H1 (cell line): ENCODE measurements at places on chromosomes 3 and 15. TPM values are rescaled to one million over a fixed set of nuclear protein-coding genes. Genes with fewer than 3 reads are reported as not detected.

DNA sequence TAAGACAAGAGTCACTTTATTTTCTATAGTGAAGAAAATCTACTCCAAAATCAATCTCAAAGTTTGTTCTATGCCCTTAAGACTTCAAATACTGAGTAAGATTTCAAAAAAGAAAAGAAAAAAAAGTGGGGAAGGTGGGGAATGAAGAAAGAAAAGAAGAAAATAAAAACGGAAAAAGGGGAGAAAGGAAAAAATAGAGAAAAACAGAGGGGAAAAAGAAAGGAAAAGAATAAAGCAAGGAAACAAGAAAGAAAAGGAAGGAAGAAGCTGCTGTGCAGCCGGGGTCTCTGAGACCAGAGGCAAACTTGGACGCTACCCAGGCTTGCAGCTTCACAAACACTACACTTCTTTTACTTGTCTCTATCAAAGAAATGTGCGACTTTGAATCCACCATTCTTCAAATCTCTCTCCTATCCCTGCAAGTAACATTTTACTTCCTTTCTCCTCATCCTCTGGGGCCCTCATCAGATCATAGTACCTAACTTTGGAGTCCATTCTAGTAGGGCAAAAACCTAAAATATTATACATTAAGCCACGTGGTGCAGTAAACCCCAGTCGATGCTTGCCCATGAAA, 279.8 kb downstream of the FOXP1 start:
- no peaks in the 10 kb centered on the region for H3K27me3 ChIP-seq
- peak overlapping the region; percentile 82 for H3K4me3 ChIP-seq
- H3K4me1 ChIP-seq: peaks cover 2% of the 10 kb centered on the region; the same call in 1 of the 2 replicates
- no peaks in the 10 kb centered on the region for H3K36me3 ChIP-seq
- no peak overlapping the region for H3K27ac ChIP-seq

- H3K27me3 ChIP-seq: no peaks in the 10 kb centered on the region
- no peak overlapping the region for H3K27ac ChIP-seq
- peaks cover 20% of the 10 kb centered on the region for H3K36me3 ChIP-seq
- DNase-seq: no peak
- no peak overlapping the region for H3K4me3 ChIP-seq
- H3K4me1 ChIP-seq: no peaks in the 10 kb centered on the region
Measured at GRCh38 chr3:15011174-15011573, 53.9 kb downstream of the MRPS25 start.

DNA sequence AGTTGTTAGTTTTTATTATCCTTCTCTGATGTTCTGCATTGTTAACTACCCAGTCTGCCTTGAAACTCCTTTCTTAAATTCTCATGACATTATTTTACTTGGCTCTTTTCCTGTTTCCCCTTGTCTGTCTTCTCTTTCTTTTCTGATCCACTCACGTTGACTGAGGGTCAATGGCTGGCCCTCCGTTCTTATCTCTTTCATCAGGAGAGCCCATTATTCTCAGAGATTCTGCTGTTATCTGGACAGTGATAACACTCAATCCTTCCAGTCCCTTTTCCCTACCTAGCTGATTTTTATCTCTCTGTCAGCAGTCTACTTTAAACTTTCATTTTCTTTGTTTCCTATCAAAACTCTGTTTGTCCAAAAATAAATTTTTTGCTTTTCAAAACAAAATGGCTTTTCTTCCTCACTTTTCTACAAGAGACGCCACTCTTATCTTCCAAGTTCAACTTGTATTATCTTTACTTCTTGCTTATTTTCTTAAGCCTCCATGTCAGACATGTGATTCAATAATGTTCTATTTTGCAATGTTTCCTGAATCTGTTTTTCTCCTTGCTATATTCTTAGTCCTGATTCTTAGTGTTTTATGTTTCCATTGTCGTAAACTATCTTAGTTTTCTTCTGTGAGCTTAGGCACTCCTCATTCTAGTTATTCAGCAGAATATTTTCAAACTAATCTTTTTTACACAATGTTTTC, 120.2 kb downstream of the NEDD4 start:
- no peak overlapping the region for H3K4me3 ChIP-seq
- H3K36me3 ChIP-seq: no peaks in the 10 kb centered on the region
- no peak for DNase-seq
- no peak overlapping the region for H3K27ac ChIP-seq

DNA sequence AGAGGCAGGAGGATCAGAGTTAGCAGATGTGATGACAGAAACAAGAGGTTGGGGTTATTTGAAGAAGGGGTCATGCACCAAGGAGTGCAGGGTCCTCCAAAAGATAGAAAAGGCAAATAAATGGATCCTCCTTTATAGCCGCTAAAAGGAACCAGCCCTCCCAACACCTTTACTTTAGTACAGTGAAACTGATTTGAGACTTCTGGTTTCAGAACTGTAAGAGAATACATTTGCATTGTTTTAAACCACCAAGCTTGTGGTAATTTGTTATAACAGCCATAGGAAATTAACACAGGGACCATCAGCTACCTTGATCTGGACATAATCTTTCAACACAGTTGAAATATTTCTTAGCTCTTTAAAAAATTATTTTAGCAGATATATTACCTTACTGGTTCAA, 166.6 kb downstream of the TIGIT start:
- H3K36me3 ChIP-seq: no peaks in the 10 kb centered on the region
- no peaks in the 10 kb centered on the region for H3K27me3 ChIP-seq
- no peak overlapping the region for H3K27ac ChIP-seq
- no peak overlapping the region for H3K4me3 ChIP-seq

- no peak overlapping the region for H3K4me3 ChIP-seq
- H3K27me3 ChIP-seq: no peaks in the 10 kb centered on the region
- H3K4me1 ChIP-seq: peaks cover 14% of the 10 kb centered on the region
- DNase-seq: no peak
Measured at GRCh38 chr3:174541708-174542315, 317.3 kb upstream of the NAALADL2 start.

Gene TRPM1
- not detected in 2 replicates for total RNA-seq

Gene IL17RE
- 4.4 and 4.9 TPM in 2 replicates for total RNA-seq

Gene ROPN1
- 0.44 TPM in 1 of 2 replicates, not detected in the other for total RNA-seq

Gene IL16
- 0.09 and 0.46 TPM in 2 replicates for total RNA-seq

Gene WDR6
- 180 and 187 TPM in 2 replicates for total RNA-seq

Gene P3H2
- 40.5 and 48.6 TPM in 2 replicates for total RNA-seq

Gene UBE2E2
- 52.7 and 57.6 TPM in 2 replicates for total RNA-seq

Gene PLEKHO2
- total RNA-seq: 20.1 and 20.3 TPM in 2 replicates

Gene SLC38A3
- 0.57 and 1.2 TPM in 2 replicates for total RNA-seq
